COR-L47 (cell line): ENCODE measurements at places on chromosomes 2 and 18.

DNA sequence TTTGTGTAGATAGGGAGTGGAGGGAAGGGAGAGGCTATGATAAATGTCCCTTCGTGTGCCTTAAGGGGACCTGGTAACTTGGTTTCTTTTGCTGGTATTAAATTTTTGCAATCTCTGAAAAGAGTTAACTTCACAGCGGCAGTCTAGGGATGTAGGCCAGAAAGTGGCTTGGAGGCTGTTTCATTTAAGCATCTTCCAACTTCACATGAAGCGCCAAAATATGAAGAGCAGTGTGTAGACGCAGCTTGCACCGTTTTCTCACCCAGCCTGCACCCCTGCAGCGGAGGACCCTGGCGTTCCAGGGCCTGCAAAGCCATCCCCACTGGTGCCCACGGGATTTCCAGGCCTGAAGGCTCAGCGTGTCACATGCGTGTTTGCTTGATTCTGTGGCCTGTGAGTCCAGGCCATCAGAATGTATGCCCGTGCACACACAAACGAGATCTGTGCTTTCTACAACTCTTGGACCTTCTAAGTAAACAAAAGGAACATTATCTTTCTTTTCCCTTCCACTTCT lies 87.2 kb upstream of the EPB41L3 start:
- DNase-seq = no peak

- no peak for DNase-seq
These were observed 97.8 kb upstream of the PMAIP1 start for GRCh38 chr18:59802031-59802430.

- no peak for DNase-seq
These were observed 656.0 kb downstream of the TDRD15 start for GRCh38 chr2:21779786-21780185.

GRCh38 chr2:21759819-21760218 lies 636.1 kb downstream of the TDRD15 start:
- no peak for DNase-seq

- no peak for DNase-seq
These were observed 364.2 kb downstream of the NYAP2 start for GRCh38 chr2:225763711-225764110.

- DNase-seq = no peak
These were observed 30.2 kb downstream of the NRP2 start for GRCh38 chr2:205712508-205712907.

DNA sequence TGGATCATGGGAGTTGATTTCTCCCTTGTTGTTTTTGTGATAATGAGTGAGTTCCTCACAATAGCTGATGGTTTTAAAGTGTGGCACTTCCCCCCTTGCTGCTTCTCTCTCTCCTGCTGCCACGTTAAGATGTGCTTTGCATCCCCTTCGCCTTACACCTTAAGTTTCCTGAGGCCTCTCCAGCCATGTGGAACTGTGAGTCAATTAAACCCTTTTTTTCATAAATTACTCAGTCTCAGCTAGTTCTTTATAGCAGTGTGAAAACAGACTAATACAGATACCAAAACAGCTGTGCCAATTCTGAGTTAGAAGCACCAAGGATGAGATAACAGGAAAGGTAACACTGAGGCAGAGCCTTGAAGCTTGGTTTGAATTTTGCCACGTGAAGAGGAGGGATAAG lies 44.7 kb downstream of the ITSN2 start:
- DNase-seq = no peak

DNA sequence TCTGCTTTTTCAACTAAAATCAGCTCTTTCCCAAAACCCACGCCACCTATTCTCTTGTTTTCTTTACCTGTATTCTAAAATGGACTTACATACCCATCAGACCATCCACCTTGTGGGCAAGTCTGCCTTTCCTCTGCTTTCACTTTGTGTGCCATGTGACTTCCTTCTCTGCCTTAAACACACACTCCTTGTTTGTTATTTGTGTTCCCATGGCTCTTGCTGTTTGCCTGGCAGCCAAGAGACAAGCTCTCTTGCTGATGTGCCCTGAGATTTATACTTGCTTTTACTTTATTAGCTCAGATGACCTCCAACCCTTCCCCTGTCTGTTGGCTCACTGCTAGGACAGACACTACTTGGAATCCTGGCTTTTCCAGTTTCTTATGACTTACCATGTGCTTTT lies 309.7 kb upstream of the LRRTM4 start:
- no peak for DNase-seq

DNA sequence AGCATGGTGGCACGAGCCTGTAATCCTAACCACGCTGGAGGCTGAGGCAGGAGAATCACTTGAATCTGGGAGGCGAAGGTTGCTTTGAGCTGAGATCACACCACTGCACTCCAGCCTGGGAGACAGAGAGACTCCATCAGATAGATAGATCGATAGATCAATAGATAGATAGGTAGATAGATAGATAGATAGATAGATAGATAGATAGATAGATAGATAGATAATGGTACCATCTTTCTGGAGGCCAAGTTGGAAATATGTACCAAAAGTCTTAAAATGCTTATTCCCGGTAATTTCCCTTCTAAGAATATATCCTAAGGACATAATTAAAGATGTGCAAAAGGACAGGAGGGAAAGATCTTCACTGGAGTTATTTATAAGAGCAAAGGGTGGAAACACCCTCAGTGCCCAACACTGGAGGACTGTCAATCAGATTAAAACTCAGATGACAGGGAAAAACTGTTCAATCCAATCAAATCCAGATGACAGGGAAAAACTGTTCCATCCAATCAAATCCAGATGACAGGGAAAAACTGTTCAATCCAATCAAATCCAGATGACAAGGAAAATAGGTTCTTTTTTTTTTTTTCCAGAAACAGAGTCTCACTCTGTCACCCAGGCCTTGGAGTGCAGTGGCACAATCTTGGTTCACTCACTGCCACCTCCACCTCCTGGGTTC lies 49.0 kb upstream of the UBE2F start:
- no peak for DNase-seq

DNA sequence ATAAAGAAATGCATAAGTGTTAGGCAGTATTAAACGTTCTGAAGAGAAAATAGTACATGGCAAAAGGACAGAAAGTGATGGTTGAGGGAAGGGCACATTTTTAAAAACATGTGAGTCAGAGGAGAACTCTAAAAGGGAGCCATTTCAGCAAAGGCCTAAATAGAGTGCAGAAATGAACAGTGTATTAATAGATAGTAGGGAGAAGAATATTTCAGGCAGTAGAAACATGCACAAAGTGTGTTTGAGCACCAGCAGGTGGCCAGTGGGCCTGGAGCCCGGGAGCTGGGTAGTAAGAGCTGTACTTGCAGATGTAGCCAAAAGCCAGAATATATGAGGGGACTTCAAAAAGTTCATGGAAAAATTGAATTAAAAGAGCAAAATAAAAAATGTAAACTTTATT lies 288.1 kb upstream of the FIGN start:
- DNase-seq = no peak

GRCh38 chr2:47015206-47015605 lies 99.6 kb upstream of the MCFD2 start:
- no peak for DNase-seq

DNA sequence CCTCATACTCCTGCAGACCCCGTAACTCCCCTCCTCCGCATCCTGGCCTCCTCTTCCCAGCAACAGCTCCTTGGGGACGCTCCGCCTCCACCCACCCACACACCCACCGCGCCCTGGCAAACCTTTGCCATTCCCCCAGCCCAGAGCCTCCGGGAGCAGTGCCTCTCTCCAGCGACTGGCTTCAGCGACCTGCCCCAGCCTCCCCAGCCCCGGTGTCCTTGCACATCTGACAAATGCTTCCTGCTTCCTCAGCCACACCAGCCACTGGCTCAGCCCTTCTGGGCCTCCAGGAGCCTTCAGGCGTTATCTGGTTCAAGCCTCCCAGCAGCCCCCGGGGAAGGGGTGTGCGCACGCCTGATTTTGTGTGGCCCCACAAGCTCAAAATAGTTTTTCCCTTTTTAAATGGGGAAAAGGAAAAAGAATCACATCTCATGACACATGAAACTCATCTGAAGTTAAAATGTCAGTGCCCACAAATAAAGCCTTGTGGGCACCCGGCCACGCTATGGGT lies 14.2 kb downstream of the ESPNL start:
- no peak for DNase-seq

- no peak for DNase-seq
These were observed 28.8 kb downstream of the LIPG start for GRCh38 chr18:49590608-49591007.

- peak; percentile 3 for DNase-seq
These were observed 19.8 kb downstream of the ADD2 start for GRCh38 chr2:70748002-70748784.

GRCh38 chr2:45466053-45466452 lies 145.0 kb downstream of the SRBD1 start:
- no peak for DNase-seq

DNA sequence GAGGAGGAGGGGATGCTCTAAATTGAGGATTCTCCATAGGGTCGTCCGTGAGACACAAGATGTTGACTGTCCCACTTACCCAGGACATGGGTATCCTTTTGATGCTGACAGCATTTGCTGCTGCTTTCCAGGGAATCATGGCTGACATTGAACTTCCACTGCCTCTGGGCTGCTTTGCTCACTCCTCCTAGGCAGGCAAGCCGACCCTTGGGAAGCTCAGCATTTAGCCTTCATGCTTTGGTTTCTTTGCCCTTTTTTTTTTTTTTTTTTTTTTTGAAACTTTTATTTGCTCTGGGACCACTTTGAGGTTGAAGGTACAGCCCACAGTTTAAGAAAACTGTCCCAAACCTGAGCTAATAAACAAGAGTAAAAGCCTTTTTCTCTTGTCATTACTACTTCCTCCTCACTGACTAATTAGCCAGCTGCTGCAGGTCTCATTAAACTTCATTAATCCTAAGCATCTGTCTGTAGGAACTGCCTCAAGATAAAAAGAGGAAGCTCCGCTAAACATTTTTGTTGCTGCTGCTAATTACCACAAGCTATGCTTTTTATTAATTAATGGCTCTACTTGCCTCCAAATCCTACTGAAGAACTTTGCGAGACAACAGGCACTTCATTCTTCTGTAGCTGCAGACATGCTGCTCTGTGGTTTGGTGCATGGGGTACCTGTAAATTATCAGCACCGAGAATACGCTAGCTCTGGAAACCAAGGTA lies 125.4 kb downstream of the SPTBN1 start:
- DNase-seq = no peak

GRCh38 chr18:51622702-51623101 lies 425.2 kb upstream of the MEX3C start:
- DNase-seq = peak; percentile 96

GRCh38 chr18:45447355-45448265 lies 167.7 kb upstream of the SLC14A2 start:
- DNase-seq = no peak

DNA sequence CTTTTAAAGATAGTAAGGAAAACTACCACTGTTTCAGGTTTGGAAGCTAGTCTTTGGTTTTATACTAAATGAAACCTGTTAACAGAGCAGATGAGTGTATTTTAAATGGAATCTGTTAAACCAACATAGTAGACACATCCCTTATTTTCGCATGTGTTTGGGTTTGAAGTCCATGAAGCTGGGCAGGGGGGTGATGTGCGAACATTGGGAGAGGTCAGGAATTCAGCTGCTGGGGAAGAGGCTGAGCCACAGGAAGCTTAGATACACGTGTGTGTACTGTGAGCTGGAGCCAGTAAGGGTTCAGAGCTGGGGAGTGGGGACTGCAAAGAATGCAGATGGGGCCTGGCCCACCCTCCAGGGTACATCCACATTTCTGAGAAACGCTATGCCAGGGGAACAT lies 176.9 kb downstream of the VAPA start:
- no peak for DNase-seq

DNA sequence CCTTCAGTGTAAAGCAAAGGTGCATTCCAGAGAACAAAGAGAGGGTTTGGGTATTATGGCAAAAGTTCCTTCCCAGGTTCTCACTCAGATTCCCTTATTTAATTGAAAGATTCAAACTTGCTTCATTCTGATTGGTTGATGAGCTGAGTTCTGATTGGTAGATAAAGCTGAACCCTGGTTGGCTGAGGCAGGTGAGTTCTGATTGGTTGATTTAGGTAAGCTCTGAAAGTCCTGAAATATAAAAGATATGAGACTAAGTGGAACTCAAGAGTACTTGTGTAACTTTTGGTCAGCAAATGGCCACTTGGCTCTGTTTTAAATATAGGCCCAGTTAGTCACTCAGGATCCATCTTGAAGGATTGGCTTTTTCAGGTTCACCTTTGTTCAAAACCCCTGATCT lies 99.8 kb upstream of the FBXO11 start:
- DNase-seq = no peak

DNA sequence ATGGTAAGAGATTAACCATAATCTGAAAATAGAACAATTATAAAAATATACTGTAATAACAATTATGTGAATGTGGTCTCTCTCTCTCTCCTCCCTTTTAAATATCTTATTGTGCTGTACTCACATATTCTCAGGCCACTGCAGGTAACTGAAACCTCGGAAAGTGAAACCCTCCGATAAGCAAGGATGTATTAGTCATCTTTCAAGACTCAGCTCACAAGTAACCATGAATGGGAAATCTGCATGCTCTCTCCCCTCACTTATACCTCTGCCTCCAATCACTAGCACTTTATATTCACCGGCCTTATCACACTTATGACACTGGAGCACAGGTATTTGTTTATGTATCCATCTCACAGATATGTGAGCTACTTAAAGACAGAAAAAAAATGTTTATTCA lies 139.7 kb downstream of the LRP2 start:
- no peak for DNase-seq

DNA sequence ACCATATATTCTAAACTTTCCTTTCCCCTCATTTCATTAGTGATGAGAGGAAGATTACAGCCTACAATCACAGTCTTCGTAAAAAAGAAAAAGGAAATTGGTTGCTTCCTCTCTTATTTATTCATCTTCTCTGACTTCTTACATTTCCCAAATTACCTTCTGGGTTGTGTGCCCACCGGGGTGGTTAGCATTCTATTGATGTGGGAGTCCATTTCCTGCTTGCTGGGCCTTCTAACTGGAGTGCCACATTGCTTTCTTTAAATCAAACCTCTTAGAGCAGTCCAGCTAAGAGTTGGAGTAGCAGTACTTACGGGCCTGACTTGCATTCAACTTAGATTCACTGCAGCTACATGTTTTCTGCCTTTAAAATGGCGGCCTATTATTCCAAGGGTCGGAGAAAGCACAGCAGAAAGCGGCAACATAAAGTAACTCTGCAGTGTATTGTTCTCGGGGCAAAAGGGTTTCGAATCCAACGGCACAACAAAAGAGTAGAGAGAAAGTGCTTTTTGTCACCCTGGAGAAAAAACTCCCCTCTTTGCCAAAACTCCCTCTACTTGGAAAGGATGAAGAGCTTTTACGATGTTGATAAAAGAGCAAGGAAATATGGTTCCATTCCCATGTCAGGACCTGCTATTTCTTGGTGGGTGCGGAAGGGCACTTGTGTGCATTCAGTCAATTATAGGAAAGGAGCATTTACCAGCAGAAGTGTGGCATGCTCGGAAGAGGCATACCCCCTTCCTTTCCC lies 110.6 kb upstream of the DLX2 start:
- no peak for DNase-seq

- no peak for DNase-seq
These were observed 9.3 kb downstream of the LDLRAD4 start for GRCh38 chr18:13227910-13228309.

- no peak for DNase-seq
These were observed 183.8 kb downstream of the DYM start for GRCh38 chr18:49276680-49277079.

- no peak for DNase-seq
These were observed 94.4 kb downstream of the STK39 start for GRCh38 chr2:168152902-168153530.

- no peak for DNase-seq
These were observed 83.7 kb downstream of the FMNL2 start for GRCh38 chr2:152418688-152419087.

GRCh38 chr18:2927745-2928144 lies 80.9 kb downstream of the EMILIN2 start:
- DNase-seq = no peak
